ENCODE measurements at places on chromosomes 4 and X.
A peak's percentile ranks its signal among the peaks of the same experiment; 100 is the strongest.

DNA sequence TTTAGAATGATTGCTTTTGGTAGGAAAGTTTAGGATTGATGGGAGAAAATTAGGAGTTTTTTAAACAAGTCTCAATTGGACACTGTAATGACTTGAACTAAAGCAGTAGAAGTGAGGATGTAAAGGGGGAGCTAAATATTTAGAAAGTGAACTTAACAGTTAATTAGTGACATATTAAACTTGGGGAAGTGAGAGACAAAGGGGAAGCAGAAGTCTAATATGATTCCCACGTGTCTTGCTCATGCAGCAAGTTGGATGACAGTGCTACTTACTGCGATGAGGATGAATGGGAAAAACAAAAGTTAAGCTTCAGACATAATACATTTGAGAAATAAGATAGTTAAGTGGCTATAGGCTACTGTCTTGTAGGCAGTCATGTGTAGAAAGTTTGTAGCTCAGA is 110.4 kb downstream of the RPA4 start:
- no peak for DNase-seq

GRCh38 chr4:1133033-1133432 is 19.7 kb upstream of the RNF212 start:
- DNase-seq, result no peak

DNA sequence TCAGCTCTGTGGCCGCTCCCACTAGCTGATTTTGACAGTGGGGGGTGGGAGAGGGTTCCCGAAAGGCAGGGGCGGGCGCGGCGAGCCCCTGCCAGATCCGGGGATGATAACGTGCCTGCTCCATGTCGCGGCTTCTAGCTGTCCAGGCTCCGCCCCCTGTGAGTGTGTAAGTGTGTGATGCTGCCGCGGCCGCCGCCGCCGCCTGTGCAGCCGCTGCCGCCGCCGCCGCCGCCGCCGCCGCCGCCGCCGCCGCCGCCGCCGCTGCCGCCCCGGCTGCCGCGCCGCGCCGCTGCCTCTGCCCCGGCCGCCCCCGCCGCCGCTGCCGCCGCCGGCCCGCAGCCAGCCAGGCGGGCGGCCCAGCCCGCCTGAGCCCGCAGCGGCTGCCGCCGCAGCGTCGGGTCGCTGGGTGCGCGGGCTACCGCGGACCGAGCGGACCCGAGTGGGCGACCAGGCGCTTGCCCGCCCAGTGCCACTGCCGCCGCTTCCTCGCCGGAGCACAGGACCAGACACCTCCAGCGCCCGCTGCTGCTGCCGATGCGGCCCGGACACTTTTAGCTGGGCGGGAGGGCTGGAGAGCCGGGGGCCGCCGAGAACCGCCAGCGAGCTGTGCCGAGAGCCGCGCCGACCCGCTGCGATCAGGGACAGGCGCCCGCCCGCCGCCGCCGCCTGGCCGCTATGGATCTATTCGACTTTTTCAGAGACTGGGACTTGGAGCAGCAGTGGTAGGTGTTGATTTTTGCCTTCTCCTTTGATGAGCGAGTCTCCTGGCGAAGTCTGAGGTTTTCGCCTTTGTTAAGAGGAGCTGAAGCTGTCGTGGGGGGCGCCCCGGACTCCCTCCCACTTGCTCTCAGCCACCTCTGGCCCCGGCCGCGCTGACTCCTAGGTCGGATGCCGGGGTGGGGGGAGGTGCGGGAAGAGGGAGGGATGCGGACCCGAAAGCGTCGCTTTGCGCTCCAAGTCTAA is at the start of gene AFF2:
TSS of gene AFF2 (plus strand) at position 195 of the 963 bp plus-strand sequence. CDS start at position 676, 481 bp downstream.
- DNase-seq, result no peak

GRCh38 chr4:104470770-104471169 is 23.9 kb downstream of the CXXC4 start:
- DNase-seq, result no peak

DNA sequence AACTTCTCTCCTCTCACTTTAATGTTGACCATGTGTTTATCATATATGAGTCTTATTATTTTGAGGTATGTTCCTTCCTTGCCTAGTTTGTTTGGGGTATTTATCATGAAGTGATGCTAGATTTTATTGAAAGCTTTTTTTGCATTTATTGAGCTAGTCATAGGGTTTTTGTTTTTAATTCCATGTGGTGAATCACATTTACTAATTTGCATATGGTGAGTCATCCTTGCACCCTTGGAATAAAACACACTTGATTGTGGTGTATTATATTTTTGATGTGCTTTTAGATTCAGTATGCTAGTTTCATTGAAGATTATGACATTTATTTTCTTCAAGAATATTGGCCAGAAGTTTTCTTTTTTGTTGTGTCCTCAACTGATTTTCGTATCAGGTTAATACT is 464.6 kb downstream of the PCDH18 start:
- DNase-seq, result no peak

DNA sequence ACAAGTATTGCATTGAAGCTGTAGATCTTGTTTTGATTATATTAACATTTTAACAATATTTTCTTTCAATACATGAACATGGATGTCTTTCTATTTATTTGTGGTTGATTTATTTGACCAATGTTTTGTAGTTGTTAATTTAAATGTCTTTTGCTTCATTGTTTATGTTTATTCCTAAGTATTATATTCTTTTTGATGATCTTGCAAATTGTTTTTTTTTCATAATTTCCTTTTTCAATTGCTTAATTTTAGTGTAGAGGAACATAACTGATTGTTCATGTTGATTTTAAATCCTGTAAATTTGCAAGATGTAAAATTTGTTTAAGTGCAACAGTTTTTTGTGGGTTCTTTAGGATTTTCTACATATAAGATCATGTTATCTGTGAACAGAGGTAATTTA is 744.1 kb downstream of the FAM133A start:
- no peak for DNase-seq

DNA sequence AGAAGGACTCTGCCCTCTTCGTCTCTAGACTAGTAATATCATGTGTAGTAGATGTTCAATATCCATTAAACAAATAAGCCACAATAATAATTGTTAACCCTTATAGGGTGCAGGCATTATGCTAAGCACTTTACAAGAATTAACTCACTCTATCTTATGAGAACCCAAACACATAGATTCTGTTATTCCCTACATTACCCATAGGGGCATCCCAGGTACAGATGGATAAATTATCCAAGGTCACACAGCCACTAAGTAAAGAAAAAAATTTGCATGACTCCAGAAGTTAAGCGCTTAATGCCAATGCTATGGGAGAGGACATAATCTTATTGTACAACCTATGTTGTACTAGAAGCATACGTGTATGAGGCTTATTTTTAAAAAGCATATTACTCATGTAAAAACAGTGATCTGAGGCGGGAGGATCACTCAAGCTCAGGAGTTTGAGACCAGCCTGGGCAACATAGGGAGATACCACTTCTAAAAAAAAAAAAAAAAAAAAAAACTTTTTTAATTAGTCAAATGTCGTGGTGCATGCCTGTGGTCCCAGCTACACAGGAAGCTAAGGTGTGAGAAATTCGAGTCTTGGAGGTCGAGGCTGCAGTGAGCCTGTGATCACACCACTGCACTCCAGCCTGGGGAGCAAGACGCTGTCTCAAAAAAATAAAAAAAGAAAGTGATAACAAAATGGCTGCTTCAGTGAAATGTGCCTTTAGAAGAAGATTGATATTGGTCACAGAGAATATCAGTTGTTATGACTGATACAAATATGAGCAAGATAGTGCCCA is 13.6 kb downstream of the LDB2 start:
- no peak for DNase-seq

DNA sequence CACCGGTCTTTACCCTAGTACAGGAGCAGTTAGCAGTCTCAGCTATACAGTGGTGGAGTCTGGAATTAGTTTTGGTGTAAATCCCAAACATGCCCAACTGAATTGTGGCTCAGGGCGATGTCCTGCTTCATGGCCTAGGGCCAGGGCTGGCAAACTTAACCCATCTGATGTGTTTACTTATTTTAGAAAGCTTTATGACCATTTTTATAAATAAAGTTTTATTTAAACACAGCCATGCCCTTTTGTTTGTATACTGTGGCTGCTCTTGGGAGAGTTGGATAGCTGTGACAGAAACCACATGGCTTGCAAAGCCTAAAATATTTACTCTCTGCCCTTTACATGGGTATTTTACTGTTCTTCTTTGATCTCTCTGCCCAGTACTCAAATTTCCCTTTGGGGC is 7.1 kb downstream of the FRMPD4 start:
- no peak for DNase-seq

GRCh38 chr4:6196871-6197270 is 3.5 kb downstream of the JAKMIP1 start:
- no peak for DNase-seq

- DNase-seq, result no peak
These were observed 9.2 kb downstream of the PWWP3B start for GRCh38 chrX:106177106-106177981.

DNA sequence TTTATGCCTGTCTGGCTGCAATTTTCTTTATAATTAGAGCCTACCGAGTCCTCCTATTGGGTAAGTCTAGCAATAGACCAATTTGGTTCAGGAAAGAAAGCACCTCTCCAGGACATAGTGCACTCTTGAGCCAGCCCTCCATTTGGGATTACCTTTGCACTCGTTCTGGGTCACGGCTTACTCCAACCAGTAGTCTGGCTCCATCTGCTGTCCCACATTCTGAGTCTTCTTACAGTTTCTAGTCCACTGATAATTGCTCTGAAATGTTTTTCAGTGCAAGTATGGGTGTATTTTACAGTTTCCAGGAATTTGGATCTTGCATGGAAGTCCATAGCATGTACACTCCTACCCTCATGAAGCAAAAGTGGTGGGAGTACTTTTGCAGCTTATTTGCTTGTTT is 34.8 kb upstream of the USP51 start:
- DNase-seq, result no peak

DNA sequence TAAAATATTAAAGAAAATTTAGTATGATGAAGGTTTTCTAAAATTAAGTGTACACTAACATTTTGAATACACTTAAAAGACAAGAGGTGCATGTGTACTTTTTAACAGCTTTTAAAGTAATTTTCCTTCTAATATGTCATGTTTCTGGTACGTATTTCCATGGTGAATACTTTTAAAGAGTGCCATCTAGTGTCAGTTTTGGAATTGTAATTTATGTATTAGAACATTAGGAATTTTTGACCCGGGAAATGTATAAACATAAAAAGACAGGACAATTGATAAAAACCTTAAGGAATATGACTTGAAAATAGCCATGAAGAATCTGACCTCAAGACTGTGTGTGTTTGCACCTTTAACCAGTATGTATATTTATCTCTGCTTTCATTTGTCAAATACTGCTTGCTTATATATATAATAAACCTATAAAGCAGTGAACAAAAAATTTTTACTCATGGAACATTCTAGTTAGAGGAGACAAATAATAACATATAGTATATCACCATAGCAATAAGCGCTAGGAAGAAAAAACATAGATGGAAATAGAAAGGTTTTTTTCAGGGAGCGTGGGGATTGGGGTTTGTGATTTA is 7.2 kb downstream of the GSTCD start:
- DNase-seq, result no peak

DNA sequence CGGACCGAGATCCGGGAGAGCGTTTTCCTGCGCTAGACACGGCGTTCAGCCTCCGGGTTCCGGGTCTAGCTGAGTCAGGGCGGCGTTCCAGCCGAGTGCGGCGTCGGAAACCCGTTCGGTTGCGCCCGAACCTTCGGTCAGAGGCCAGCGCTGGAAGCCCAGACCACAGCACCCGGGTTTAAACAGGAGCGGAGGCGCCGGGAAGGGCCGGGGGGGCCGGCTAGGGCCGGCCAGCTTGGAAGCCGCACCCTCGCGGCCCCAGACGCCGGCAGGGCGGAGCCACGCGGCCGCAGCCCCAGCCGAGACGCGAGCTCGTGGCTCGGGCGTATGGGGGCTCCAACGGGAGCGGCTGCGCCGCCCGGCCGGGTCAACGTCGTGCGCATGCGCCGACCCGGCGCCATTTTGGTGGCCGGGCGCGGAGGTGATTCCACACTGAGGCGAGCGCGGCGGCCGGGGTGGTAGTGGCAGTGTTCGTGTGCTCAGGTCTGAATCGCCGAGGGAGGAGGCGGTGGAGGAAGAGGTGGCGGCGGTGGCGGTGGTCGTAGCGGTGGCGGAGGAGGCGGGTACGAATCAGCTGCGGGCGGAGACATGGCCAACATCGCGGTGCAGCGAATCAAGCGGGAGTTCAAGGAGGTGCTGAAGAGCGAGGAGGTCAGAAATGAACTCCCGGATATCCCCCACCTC is at the start of gene UBE2K:
TSS of gene UBE2K (plus strand) at position 397 of the 684 bp plus-strand sequence. CDS start at position 589, 192 bp downstream.
- peak; percentile 72 for DNase-seq

- DNase-seq, result no peak
These were observed 599.6 kb upstream of the HS3ST1 start for GRCh38 chr4:12028258-12028657.

- no peak for DNase-seq
These were observed 34.2 kb downstream of the TENM3 start for GRCh38 chr4:182277377-182277776.

DNA sequence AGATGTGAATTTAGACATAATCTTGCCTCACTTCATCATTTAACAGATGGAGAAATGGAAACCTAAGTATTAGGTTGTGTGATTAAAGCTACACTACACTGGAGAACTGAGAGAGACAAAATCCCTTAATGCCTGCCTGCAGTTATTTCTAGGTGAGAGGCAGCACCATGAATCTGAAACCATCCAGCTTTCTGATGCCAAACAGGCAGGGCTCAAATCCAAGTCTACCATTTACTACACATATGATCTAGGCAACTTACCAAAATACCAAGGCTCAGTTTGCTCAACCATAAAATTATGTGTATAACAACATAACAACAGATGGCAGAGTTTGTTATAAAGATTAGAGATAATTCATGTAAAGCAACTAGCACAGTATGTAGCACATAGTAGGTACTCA is 38.7 kb downstream of the GABRA4 start:
- no peak for DNase-seq

DNA sequence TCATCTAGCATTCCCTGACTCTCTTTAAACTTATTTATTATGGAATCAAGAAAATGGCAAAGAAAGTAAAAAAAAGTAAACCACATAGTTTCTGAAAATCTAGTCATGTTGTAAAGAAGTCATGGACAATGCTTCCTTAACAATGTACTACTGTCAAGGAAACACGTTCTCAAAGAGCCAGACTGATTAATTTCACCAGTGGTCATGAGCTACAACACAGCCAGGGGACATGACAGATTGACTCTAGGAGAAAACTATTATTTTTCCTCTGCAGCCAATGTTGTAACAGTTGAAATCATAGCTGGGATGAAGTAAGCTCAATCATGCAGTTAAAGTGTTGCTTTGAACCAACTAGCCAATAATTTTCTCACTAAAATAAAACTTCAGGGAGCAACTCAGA is 109.2 kb downstream of the MAPK10 start:
- no peak for DNase-seq

Measured in cortex of kidney (tissue), 1 donor.